Hepatic stellate cell (primary cell): ENCODE measurements at places on chromosomes 2 and 18.
A peak's percentile ranks its signal among the peaks of the same experiment; 100 is the strongest.

DNA sequence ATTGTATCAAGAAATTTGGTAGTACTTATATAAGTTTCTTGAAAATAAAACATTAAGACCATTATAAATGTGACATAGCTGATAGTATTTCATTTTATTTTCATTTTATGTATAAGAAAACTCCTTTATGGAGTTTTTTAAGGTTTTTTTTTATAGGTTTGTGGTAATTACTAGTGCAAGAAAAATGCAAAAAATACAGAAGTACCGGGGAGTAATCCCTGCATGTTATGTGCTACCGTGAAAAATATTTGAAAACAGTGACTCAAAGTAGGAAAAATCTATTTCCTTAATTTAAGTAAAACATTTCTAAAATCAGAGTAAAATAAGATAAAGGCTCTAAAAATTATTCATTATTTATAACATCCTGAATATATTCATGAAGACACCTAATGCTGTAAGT lies 21.6 kb downstream of the ZSWIM2 start:
- DNase-seq, result no peak

DNA sequence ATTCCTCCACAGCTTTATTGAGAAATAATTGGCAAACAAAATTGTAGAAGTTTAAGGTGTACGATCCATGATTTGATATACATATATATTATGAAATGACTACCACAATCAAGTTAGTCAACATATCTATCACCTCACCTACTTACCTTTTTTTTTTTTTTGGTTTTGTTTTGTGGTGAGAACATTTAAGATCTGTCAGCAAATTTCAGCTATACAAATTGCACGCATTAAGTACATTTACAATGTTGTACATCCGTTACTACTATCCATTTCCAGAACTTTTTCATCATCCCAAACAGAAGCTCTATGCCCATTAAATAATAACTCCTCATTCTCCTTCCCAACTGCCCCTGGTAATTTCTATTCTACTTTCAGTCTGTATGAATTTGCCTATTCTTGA lies 37.4 kb upstream of the ADCYAP1 start:
- no peak for DNase-seq

- DNase-seq, result no peak
Measured at GRCh38 chr2:159755014-159755413, 42.7 kb downstream of the MARCHF7 start.

- peak; percentile 60 for DNase-seq
Measured at GRCh38 chr18:13136056-13136903, 82.3 kb upstream of the LDLRAD4 start.

- DNase-seq, result no peak
Measured at GRCh38 chr2:217049422-217049821, 189.6 kb upstream of the TNP1 start.

DNA sequence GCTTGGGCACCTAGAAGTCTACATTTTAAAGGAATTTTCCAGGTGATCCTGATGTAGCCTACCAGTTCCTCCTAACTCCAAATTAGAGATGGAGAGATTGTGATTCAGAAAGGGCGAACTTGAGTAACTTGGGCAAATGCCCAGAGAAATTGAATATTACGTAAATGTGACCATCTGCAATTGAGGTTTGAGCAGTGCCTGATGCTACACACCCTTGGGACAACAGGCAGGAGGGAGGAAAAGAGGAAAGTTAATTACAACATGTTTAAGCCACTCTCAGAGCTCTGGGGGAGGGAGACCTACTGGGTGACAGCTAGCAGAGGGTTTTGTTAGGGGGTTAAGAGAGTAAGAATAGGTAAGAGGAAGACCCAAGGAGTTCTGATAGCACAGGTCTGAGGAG lies 208.9 kb downstream of the LPIN1 start:
- no peak for DNase-seq

- DNase-seq, result no peak
Measured at GRCh38 chr2:197641666-197642065, 33.7 kb downstream of the RFTN2 start.

GRCh38 chr2:25381502-25381901 lies 39.8 kb upstream of the DNMT3A start:
- DNase-seq, result no peak

- peak; percentile 55 for DNase-seq
Measured at GRCh38 chr2:200615247-200615646, 29.4 kb downstream of the AOX1 start.

- no peak for DNase-seq
Measured at GRCh38 chr2:204027091-204027490, 90.5 kb downstream of the ICOS start.

GRCh38 chr2:218125626-218126080 lies at the start of gene CXCR2:
TSS of gene CXCR2 (plus strand) at chr2:218126028. CDS start at chr2:218134802, 8,774 bp downstream.
- DNase-seq, result no peak

- no peak for DNase-seq
Measured at GRCh38 chr2:9358846-9359245, 64.5 kb downstream of the ITGB1BP1 start.

DNA sequence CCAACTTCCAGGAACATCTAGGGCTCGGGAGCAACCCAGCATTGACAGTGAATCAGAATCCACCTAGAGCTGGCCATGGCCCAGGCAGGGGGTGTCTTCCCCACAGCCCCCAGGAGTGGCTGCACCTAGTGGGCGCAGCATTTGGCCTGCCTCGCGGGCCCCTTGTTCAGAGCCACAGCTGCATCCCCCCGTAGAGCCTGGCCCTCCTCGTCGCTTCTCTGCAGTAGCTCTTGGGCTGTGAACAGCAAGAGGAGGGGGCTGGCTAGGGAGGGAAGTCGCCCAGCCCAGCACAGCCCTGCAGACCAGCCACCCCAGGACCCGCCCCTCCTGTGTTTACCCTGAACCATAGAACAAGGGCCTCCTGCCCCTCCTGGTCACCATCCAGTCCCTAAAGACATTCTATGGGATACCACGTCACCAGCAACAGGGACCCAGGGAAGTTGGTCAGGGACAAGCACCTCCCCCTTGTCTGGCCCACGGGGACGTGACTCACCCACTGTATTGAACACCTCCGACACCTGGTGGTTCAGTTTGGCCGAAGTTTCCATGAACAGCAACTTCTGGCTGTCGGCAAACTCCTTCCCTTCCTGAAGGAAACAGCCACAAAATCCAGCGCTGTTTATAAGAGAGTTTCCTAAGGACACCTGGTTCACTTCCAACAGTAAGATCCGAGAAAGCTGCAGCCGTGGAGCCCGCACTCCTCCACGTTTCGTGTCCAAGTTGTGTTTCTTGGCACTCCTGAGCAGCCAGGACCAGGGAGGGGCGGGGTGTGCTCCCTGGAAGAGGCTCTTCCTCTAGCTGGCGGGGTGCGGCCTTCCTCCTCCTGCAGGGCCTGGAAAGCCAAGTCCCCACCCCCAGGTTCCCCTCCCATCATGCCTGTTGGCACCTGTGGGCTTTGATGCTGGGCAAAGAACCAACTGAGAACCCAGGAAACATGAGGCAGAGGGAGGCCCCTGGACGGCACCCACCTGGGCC lies 8.8 kb downstream of the PRLH start:
- DNase-seq, result no peak

- DNase-seq, result no peak
Measured at GRCh38 chr2:8590938-8591337, 90.9 kb upstream of the ID2 start.

- DNase-seq, result no peak
Measured at GRCh38 chr2:216632952-216633615, at the start of gene IGFBP2. TSS of gene IGFBP2 (plus strand) at chr2:216633420. CDS start at chr2:216633524, 104 bp downstream.

- DNase-seq, result no peak
Measured at GRCh38 chr2:16311521-16312440, 353.9 kb downstream of the CYRIA start.

- DNase-seq, result no peak
Measured at GRCh38 chr2:10372862-10373240, 70.1 kb downstream of the HPCAL1 start.

GRCh38 chr18:11828786-11829432 lies 22.3 kb upstream of the CHMP1B start:
- DNase-seq, result no peak
